Activated CD4-positive, alpha-beta T cell treated with anti-CD3 and anti-CD28 coated beads, Interleukin-2, amount 10 ng/mL, durations not matched to agents 24 days and 14 days (primary cell): ENCODE measurements at places on chromosomes 1 and 21. TPM values are rescaled to one million over a fixed set of nuclear protein-coding genes. Genes with fewer than 3 reads are reported as not detected.

Gene SH2D1B
- not detected in 2 replicates for total RNA-seq

Gene FCGR1A
- total RNA-seq: not detected in 2 replicates

DNA sequence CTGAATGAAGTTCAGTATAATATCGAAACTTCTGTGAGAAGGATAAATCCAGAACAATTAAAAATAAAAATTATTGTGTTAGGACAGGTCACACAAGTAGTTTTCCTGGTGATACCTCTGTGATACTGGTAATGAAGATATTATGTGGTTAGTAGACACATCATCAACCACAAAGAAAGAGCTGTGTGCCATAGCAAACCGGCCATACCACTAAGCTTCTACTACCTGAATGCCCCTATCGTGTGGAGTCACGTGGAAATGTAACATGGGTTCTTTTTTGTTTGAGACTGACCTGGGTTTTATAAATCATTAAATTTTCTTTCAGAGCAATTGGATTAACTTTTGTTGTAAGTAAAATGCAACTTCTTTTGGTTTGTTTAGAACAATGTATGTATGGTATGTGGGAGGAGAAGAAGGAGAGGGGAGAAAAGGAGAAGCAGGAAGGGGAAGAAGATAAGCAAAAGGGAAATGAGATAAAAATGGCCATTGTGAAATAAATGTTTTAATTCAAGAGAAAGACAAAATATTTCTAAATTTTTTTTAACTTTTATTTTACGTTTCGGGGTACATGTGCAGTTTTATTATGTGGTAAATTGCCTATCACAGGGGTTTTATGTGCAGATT, 58.2 kb upstream of the LRRC8B start:
- peaks cover 26% of the 10 kb centered on the region for H3K4me1 ChIP-seq
- no peak overlapping the region for H3K27ac ChIP-seq
- peaks cover 56% of the 10 kb centered on the region for H3K27me3 ChIP-seq
- H3K4me3 ChIP-seq: no peak overlapping the region

DNA sequence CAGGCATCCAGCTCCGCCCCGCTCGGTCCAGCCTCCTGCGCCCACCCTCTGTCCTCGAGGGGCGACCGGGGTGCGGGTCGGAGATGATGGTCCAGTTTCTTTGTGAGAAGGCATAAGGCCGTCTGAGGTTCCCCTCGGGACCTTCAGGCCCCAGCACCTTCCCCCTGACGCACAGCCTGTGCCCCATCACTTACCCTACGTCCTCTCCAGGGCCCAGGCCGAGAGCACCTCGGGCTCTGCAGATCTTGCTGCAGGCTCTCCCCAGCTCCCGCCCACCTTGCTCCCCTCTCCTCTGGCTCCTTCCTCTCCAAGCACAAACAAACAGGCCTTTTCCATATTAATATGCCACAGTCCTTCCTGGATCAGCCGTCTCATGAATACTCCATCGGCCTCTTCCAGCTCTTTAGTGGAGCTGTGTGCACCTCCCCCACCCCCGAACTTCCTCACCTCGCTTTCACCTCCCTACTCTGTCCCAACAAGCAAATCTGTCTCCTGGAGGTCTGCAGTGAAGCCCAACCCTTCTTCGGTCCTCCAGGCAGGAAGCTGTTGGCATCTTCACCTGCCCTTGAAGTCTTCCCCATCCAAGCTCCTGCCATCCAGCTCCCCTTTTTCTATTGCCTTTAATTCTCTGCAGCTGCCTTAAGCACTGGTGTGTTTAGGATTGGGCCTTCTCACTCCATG, 448 bp upstream of the COL9A2 start:
- H3K36me3 ChIP-seq: peaks cover 4% of the 10 kb centered on the region
- H3K27ac ChIP-seq: peak overlapping the region; percentile 16
- H3K27me3 ChIP-seq: peaks cover 24% of the 10 kb centered on the region
- no peak for DNase-seq
- H3K4me1 ChIP-seq: peaks cover 39% of the 10 kb centered on the region

- H3K4me3 ChIP-seq: no peak overlapping the region
- H3K4me1 ChIP-seq: peaks cover 20% of the 10 kb centered on the region
- H3K36me3 ChIP-seq: no peaks in the 10 kb centered on the region
- H3K27ac ChIP-seq: peak overlapping the region; percentile 32
- peak; percentile 59 for DNase-seq
Observed at GRCh38 chr1:218346391-218347204, 1.5 kb downstream of the TGFB2 start.

DNA sequence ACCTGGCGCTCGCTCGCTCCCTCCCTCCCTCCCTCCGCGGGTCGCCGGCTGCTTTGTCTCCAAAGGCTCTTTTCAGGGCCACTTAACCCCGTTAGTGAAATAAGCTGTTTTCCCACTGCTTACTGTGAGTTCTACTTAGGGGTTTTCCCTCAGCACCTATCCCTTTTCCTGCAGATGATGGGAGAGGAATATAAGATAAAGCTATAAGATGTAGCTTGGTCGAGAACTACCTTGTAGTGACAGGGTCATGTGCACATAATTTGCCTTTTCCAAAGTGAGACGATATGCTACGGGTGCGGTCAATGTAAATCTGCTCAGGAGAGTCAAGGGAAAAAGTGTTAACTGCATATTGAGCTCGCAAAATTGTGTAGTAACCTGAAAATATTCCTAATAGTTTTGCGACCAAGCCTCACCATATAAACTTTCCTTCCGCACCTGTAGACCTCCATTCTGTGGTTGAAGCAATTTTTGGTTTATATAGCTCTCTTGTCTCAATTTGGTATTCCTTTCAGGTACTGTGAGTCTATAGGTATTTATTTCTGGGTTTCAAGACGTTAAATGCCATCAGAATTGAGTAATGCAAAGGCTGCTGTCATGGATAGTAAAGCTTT, 55.8 kb upstream of the BOLA1 start:
- H3K4me1 ChIP-seq: peaks cover 40% of the 10 kb centered on the region
- H3K36me3 ChIP-seq: peaks cover 31% of the 10 kb centered on the region
- peak; percentile 70 for DNase-seq
- H3K4me3 ChIP-seq: peak overlapping the region; percentile 92
- H3K27me3 ChIP-seq: no peaks in the 10 kb centered on the region

DNA sequence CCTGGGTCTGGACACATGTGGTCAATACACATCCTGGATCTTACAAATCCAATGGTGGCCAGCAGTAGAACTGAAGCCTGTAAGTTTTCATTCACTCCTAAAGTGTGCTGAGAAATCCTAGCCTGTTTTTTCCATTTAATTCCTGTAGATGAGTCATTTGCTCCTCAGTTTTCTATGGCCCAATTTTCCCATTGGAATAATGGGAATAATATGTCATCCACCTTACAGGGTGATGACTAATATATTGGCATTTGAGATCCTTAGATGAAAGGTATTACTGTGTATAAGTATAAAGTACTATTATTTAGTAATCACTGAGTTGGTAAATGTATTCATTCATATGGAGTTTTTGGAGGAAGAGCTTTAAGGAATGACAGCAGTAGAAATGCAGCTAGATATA, 89.7 kb upstream of the ADAR start:
- H3K36me3 ChIP-seq: no peaks in the 10 kb centered on the region
- H3K4me1 ChIP-seq: peaks cover 8% of the 10 kb centered on the region
- no peak for DNase-seq
- no peak overlapping the region for H3K27ac ChIP-seq
- H3K27me3 ChIP-seq: peaks cover 13% of the 10 kb centered on the region
- H3K4me3 ChIP-seq: no peak overlapping the region

DNA sequence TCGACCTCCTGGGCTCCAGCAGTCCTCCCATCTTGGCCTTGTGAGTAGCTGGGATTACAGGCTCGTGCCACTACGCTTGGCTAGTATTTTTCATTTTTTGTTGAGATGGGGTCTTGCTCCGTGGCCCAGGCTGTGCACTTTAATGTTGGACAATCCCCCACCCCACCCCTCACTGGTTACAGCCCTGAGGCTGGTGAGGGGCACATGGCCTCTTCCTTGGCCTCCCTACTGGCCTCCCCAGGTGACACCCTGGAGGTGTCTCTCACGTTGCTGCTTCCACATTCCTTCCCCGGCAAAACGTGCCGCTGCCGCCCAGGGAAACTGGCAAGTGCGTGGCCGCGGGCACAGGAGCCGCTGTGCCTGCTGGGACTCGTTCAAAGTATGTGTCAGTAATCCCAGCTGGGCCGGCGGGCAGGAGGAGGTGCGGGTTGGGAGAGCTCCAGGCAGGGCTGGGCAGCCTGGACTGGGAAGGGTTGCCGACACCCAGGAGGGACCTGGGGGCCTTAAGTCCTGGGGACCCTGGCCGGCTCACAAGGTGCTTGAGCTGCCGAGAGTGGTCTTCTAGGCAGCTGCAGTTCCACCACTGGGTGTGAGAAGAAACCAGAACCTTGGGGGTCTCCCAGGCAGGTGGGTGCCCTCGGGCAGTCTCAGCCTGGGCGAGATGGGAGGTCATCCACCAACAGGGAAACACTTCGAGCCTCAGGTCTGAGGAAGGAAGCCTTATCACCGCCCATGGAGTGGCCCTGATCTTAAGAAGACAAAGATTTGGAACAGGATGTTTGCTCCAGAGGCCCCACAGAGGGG, 6.5 kb downstream of the WNT3A start:
- no peaks in the 10 kb centered on the region for H3K36me3 ChIP-seq
- H3K4me1 ChIP-seq: peaks cover 8% of the 10 kb centered on the region
- no peak for DNase-seq
- H3K27me3 ChIP-seq: peaks cover 19% of the 10 kb centered on the region

- no peaks in the 10 kb centered on the region for H3K36me3 ChIP-seq
- no peak overlapping the region for H3K4me3 ChIP-seq
- no peaks in the 10 kb centered on the region for H3K4me1 ChIP-seq
- H3K27me3 ChIP-seq: no peaks in the 10 kb centered on the region
- H3K27ac ChIP-seq: no peak overlapping the region
Observed at GRCh38 chr21:17003258-17003615, 509.6 kb upstream of the CXADR start.

DNA sequence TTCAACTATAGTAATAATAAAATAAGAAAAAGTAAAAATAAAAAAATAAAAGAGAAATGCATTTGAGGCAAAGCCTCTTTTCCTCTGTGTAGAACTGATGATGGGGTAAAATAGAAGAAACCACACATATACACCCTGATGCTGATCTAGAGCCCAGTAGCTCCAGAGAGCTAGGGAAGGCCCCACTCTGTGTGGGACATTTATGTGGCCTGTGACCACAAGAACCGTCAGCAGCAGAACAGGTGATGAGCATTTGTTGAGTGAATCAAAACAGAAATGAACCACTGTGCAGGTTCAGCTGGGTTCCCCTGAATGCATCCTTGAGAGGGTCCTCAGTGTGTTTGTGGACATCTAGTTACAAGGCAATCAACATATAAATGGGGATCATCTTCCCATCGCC, 221.8 kb upstream of the HOOK1 start:
- no peaks in the 10 kb centered on the region for H3K36me3 ChIP-seq
- no peak overlapping the region for H3K4me3 ChIP-seq
- no peak for DNase-seq
- H3K27ac ChIP-seq: no peak overlapping the region

DNA sequence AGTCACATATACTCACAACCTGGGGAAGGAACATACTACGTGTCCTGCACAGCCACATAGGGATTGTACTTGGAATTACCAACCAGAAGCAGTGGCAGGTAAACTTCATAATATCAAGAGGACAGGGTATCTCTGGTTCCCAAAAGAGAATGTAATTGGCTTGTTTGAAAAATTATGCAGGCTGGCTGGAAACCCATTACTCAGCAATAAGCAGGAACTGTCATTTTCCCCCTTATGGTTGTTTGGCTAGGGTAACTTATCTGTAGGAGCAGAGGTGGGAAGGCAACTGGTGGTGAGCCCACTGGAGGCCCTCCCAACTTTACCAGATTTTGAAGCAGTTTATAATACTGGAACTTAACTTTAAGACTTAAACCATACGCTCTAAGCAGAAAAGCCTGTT, 924.1 kb downstream of the LRRIQ3 start:
- H3K27me3 ChIP-seq: no peaks in the 10 kb centered on the region
- H3K4me3 ChIP-seq: no peak overlapping the region
- H3K36me3 ChIP-seq: no peaks in the 10 kb centered on the region
- H3K27ac ChIP-seq: no peak overlapping the region
- no peak for DNase-seq

GRCh38 chr1:41571041-41571440, 86.6 kb upstream of the EDN2 start:
- peaks cover 79% of the 10 kb centered on the region for H3K36me3 ChIP-seq
- no peak overlapping the region for H3K4me3 ChIP-seq
- H3K4me1 ChIP-seq: peaks cover 55% of the 10 kb centered on the region
- no peak overlapping the region for H3K27ac ChIP-seq
- DNase-seq: no peak

DNA sequence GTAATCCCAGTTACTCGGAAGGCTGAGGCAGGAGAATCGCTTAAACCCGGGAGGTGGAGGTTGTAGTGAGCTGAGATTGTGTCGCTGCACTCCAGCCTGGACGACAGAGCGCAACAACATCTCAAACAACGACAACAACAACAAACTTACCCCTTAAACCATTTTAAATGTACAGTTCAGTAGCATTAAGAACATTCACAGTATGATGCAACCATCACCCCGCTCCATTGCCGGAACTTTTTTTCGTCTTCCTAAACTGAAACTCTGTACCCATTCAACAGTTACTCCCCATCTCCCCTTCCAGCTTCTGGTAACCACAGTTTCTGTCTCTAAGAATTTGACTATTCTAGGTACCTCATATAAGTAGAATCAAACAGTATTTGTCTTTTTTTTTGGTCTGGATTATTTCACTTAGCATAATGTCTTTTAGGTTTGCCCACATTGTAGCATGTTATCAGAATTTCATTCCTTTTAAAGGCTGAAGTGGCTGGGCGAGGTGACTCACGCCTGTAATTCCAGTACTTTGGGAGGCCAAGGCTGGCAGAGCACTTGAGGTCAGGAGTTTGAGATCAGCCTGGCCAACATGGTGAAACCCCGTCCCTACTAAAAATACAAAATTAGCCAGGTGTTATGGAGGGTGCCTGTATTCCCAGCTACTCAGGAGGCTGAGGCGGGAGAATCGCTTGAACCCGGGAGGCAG, 19.6 kb downstream of the CA6 start:
- H3K36me3 ChIP-seq: peaks cover 76% of the 10 kb centered on the region
- H3K27ac ChIP-seq: peak overlapping the region; percentile 84
- peaks cover 69% of the 10 kb centered on the region for H3K4me1 ChIP-seq
- H3K27me3 ChIP-seq: no peaks in the 10 kb centered on the region

DNA sequence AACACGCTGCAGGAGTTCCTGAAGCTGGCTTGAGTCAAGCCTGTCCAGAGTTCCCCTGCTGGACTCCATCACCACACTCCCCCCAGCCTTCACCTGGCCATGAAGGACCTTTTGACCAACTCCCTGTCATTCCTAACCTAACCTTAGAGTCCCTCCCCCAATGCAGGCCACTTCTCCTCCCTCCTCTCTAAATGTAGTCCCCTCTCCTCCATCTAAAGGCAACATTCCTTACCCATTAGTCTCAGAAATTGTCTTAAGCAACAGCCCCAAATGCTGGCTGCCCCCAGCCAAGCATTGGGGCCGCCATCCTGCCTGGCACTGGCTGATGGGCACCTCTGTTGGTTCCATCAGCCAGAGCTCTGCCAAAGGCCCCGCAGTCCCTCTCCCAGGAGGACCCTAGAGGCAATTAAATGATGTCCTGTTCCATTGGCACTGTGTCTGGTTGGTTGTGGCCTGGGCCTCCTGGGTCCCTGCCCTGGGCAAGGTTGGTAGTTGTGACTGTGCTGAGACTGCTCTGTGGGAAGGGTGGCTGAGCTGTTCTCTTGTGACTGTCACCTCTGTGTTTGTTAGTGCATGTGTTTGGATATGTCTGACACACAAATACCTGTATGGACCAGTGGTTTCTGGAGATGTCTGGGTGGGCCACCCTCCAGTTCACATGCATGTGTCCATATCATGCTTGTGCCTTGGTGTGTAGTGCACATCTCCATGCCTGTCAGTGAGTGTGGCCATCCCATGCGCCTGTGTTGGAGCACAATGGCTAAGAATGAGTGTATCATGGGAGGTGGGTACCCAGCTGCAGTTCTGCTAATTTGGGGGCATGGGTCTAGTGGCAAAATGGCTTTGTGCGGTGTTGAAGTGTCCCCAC, 1.4 kb downstream of the SH3BGRL3 start:
- peaks cover 59% of the 10 kb centered on the region for H3K36me3 ChIP-seq
- peaks cover 75% of the 10 kb centered on the region for H3K4me1 ChIP-seq
- peak overlapping the region; percentile 96 for H3K4me3 ChIP-seq
- peak overlapping the region; percentile 80 for H3K27ac ChIP-seq
- no peaks in the 10 kb centered on the region for H3K27me3 ChIP-seq
